ENCODE measurements at places on chromosomes 13 and 19.

GRCh38 chr13:22915442-22916082, 265.2 kb upstream of the SGCG start:
- DNase-seq: peak; percentile 51

DNA sequence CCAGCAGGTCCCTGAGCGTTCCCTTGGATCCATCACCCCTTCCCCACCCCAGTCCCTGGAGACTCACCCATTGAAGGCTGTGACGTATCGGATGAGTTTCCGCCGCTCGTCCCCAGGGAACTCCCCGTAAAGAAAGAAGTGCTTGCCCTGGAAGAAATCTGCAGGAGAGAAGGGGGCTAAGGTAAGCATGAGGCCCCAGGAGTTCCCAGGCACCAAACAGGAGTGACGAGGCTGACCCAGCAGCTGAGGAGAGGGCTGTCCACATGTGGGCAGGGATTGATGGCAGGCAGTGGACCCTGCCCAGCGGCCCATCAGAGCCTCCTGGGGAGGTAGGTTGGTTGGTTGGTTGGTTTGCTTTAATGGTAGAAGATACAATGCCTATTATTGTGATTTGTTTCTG, 11.1 kb downstream of the ZNF575 start:
- no peak for DNase-seq

- DNase-seq: no peak
These were observed 216.5 kb upstream of the SOX1 start for GRCh38 chr13:111850458-111850857.

GRCh38 chr13:112325920-112326645, 50.1 kb upstream of the SPACA7 start:
- DNase-seq: no peak

DNA sequence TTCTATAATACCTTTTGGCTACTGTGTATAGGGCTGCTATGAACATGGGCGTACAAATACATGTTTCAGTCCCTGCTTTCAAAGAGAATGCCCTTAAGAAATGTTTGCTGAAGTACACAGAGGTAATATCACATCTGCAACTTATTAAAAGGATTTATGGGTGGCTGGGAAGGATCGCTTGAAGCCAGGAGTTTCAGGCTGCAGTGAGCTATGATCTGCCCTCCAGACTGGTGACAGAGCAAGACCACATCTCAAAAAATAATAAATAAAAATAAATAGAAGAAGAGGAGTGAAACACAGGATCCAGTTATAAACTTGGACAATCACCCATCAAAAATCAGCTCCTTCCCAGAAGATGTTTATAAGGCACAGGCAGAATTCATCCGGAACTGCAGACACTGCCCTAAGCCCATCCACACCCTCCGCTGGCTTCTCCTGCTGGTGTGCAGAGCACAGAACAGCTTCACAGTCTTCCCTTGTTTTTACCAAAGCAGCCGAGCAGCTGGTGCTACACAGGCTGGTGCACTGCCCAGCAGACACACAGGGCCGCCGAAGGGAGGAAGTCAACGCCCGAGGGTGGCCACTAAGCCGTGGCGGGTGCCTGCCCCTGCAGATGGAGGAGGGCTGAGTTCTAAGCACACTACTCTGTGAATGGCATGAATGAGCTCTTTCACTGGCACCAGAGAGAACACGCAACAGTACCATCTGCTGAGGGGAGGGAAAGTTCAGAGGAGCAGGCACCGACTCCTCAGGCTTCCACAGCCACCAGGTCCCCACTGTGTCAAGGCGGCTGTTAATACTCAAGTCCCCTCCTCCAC, 44.0 kb downstream of the BRD4 start:
- peak; percentile 38 for DNase-seq

- no peak for DNase-seq
These were observed 25.5 kb downstream of the NKPD1 start for GRCh38 chr19:45135176-45135885.

GRCh38 chr19:2503521-2504109, 27.7 kb downstream of the GADD45B start:
- DNase-seq: no peak

DNA sequence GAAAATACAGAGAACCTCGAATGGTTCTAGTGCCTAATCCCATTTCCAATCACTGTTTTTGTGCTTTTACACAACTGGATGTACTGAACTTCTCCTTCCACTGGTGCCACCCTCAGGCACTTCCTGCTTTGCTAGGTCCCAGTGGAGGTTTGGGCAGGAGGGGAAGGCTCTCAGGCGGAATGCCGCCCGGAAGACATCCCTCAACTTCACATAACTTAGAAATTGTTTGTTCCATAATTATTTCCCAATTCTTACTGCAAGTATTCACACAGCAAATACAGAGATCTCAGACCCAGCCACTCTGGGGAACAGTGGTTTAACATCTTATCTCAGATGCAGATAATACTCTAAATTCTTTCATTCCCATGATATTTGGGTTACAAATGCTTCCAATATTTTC, 195.7 kb upstream of the IPO5 start:
- DNase-seq: no peak

- no peak for DNase-seq
These were observed 7.6 kb downstream of the KLHL26 start for GRCh38 chr19:18644196-18645034.

- no peak for DNase-seq
These were observed 81.6 kb downstream of the CHST8 start for GRCh38 chr19:33703438-33703750.

DNA sequence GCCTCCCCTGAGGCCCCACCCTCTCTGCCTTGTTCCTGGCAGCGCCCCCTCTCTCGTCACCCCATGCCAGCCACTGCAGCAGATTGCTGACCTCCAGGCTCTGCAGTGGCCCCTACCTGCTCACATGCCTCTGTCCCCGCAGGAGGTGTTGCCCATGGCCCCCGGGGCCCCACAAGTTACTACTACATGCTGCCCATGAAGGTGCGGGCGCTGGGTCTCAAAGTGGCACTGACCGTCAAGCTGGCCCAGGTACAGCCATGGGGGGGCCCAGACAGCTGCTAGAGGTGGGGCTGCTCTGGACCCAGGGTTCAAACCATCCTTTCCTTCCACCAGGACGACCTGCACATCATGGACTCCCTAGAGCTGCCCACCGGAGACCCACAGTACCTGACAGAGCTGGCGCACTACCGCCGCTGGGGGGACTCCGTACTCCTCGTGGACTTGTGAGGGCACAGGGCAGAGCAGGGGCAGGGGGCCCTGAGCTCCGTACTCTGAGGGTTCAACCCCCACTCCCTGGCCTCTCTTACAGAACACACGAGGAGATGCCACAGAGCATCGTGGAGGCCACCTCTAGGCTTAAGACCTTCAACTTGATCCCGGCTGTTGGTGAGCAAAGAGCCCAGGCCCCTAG, 6.2 kb downstream of the MRPL4 start:
- DNase-seq: no peak

- no peak for DNase-seq
These were observed 131.5 kb upstream of the SPACA7 start for GRCh38 chr13:112244495-112245177.

- DNase-seq: no peak
These were observed 177.3 kb downstream of the COL4A1 start for GRCh38 chr13:110129539-110130186.

- DNase-seq: no peak
These were observed 4.1 kb downstream of the MAB21L1 start for GRCh38 chr13:35472323-35472881.

DNA sequence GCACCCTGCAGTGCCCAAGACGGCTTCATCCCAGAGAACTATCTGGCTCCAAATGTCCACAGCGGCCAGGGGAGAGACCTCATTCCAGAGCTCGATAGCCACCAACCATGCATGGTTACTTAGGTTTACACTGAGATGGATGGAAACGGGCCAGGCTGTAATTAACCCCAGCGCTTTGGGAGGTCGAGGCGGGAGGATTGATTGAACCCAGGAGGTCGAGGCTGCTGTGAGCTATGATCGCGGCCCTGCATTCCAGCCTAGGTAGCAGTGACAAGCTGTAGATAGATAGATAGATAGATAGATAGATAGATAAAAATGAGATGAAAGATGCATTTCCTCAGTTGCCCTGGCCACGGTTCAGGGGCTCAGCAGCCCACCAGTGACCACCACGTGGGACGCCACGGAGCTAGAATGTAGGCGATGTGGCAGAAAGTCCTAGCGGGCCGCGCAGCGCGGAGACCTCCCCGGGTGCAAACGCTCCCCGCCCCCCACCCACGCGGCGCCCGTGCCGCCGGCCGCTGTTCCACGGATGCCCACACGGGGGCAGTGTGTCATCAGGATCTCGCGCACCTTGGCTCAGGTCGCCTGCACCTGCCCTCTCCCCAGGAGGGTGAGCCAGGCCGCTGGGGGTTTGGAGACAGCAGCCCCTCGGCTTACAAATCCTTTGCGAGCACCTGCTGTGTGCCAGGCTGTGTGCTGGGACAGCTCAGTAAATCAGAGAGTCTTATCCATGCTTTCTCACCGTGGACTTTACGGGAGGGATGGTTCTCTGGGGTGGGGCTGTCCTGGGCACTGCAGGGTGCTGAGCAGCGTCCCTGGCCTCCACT, 13.5 kb upstream of the TLE5 start:
- no peak for DNase-seq

DNA sequence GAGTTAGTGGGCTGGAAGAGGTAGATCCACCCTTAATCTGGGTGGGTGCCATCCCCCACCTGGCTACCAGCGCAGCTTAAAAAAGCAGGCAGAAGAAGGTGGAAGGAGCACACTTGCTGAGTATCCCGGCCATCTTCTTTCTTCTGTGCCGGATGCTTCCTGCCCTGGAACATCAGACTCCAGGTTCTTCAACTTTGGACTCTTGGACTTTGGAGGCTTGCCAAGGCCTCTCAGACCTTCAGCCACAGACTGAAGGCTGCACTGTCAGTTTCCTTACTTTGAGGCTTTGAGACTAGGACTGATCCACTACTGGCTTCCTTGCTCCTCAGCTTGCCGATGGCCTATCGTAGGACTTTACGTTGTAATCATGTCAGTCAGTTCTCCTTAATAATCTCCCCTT, 127.6 kb upstream of the GPC6 start:
- peak; percentile 0 for DNase-seq

GRCh38 chr19:27652281-27652680, 1560.7 kb downstream of the UQCRFS1 start:
- DNase-seq: no peak

- no peak for DNase-seq
These were observed 884 bp upstream of the CBY2 start for GRCh38 chr13:45700971-45701900.

- DNase-seq: peak; percentile 25
These were observed 57.2 kb upstream of the KLF12 start for GRCh38 chr13:74191410-74191809.

DNA sequence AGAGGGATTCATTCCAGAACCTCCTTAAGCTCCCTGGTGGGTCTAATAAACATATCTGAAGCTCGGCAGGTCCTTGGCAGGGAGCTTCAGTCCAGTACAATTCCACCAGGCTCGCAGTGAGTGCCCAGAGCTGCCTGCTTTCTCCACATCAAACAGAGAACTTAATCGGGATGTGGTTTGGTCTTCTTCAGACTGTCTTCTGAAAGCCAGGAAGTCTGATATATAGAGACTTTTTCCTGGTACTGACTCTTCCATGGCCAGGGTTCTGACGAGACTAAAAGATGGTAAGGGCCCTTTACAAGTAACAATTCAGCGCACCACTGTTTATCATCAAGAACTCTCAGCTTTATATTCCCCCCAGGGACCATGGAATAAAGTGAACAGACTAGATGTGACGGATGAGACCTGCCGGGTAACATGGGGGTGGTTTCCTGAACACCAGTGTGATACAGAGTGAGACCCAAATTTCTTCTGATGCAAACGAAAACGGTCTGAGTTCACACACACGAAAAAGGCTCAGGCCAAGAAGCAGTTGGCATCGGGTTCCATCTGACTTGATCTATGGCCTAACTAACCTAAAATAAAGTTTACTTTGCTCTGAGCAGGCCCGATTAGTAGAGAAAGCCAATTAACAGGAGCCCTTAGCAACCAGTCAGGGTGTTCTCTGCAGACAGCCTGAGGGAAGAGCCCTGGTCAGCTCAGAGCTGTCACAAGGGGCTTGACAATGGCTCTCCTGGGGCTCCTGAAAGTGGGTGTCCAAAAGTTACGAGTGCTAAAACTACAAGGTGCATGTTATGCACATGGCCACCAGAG, 29.0 kb downstream of the RANBP3 start:
- no peak for DNase-seq

DNA sequence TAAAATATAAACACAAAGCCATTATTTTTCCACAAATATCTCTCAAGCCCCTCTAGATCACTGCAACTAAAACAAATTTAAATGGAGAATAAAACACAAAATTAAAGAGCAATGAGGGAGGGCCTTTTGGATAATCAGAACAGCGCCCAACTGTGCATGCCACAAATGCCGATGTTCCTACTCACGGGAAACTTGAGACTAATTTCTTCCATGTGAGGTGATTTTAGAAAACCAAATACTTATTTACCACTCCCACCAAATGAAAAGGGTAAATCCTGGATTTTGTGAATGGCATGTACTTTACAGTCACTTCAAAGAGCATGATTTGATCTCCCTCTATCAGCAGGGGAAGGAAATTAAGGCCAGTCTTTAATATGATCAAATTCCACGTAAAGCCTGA, 74.8 kb downstream of the SLC7A1 start:
- DNase-seq: no peak

- DNase-seq: no peak
These were observed 184.4 kb upstream of the HTR2A start for GRCh38 chr13:47081246-47081645.

GRCh38 chr13:103895835-103896531, 829.8 kb upstream of the SLC10A2 start:
- DNase-seq: no peak

DNA sequence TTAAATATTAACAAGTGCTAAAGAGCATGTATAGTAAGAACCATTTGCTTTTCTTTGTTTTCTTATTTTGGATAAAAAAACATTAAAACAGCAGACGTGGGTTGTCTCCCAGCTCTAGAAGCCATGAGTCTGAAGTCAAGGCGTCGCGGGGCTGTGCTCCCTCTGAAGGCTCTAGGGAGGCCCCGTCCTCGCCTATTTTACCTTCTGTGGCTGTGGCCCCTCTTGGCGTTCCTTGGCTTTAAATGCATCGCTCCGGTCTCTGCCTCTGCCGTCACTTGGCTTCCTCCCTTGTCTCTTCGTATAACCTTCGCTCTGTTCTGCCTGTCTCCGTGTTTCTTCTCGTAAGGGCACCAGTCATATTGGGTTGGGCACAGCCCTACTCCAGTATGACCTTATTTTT, 75.3 kb downstream of the ING1 start:
- no peak for DNase-seq

DNA sequence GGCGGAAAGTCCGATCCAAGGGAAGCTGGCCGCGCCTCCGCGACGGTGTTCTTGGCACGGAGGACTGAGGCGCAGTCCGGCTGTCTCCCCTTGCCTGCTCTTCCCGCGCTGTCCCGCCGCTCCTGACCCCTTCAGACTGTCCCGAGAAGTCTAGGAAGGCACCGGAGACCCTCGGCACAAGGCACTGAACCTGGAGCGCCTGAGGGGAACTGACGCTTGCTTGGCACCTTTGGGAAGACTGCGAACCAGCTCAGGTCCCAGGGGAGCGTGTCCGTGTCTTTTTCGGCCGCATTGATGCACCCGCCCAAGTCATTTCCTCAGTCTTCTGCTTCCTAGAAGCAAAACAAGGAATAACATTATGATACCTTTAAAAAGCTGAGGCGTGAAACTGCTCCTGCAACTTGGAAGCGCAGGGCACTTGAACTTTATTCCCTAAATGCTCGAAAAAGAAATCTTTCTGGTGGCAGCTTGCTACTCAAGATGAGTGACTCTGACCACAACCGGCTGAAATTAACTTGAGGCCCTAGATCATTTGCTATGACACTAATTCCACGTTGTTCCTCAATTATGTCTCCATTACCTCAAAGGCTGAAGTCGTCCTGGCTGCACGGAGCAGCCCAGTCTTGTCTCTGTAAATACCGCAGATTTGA, 735 bp upstream of the FLT1 start:
- no peak for DNase-seq

GRCh38 chr19:7743425-7743841, 3.9 kb downstream of the CD209 start:
- DNase-seq: no peak

All from right renal pelvis (tissue), 4 donors.